Activated T-helper 2 cell treated with anti-CD3 and anti-CD28 coated beads, Interferon-gamma antibody, Interleukin-2, Interleukin-4, amounts not matched to agents 10 μg/mL and 5 μg/mL and 100 μg/mL, durations not matched to agents 14 hours and 24 hours and 36 hours (primary cell): ENCODE measurements at places on chromosomes 16 and 17. TPM values are rescaled to one million over a fixed set of nuclear protein-coding genes. Genes with fewer than 3 reads are reported as not detected.

- peaks cover 16% of the 10 kb centered on the region for H3K36me3 ChIP-seq
- no peaks in the 10 kb centered on the region for H3K4me1 ChIP-seq
- no peak overlapping the region for H3K4me3 ChIP-seq
These were observed 29.0 kb upstream of the CHMP6 start for GRCh38 chr17:80962356-80963329.

GRCh38 chr17:18156171-18156975, 27.3 kb upstream of the ALKBH5 start:
- no peak for DNase-seq
- H3K36me3 ChIP-seq = no peaks in the 10 kb centered on the region
- no peak overlapping the region for H3K4me3 ChIP-seq
- H3K4me1 ChIP-seq = peaks cover 12% of the 10 kb centered on the region

DNA sequence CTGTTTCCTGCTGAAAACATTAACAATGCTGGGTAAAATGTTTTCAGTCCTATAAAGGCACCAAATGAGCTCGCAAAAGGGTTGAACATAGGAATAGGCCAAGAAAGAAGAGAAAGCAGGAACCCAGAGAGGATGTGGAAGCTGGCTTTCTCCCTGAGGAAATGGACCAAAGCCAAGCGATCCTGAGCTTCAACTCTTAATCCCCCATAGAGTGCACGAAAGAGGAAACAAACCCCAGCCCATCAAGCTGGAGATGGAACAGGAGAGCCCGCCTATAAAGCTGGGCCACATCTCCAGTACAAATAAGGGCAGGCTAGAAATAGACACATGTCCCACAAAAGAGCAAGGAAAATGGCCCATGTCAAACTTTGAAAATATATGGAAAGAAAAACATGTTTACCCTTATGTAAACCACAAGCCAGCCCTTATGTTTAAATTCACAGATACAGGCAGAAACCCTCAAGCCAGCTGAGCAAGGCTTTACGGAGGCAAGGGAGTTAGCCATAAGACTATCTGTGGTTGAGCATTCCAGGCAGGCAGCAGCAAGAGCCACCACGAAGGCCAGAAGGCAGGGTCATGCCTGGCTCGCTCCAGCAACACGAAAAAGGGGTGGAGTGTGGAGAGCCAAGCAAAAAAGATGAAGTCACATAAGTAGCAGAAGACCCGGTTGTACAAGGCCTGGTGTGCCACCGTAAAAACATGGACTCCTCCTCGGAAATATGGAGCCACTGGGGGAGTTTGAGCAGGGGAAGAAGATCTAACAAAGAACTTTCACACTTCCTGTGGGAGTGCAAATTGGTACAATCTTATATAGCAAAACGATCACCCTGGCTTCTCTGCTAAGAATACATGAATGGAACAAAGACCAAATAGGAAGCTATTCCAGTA, 27.8 kb downstream of the COPRS start:
- H3K36me3 ChIP-seq = no peaks in the 10 kb centered on the region

Gene KRTAP17-1
- total RNA-seq = not detected in 2 replicates

Gene ANKRD40CL
- total RNA-seq = not detected in 2 replicates

Gene TBC1D3
- not detected in 2 replicates for total RNA-seq
